ENCODE measurements at places on chromosomes 6 and 20.

DNA sequence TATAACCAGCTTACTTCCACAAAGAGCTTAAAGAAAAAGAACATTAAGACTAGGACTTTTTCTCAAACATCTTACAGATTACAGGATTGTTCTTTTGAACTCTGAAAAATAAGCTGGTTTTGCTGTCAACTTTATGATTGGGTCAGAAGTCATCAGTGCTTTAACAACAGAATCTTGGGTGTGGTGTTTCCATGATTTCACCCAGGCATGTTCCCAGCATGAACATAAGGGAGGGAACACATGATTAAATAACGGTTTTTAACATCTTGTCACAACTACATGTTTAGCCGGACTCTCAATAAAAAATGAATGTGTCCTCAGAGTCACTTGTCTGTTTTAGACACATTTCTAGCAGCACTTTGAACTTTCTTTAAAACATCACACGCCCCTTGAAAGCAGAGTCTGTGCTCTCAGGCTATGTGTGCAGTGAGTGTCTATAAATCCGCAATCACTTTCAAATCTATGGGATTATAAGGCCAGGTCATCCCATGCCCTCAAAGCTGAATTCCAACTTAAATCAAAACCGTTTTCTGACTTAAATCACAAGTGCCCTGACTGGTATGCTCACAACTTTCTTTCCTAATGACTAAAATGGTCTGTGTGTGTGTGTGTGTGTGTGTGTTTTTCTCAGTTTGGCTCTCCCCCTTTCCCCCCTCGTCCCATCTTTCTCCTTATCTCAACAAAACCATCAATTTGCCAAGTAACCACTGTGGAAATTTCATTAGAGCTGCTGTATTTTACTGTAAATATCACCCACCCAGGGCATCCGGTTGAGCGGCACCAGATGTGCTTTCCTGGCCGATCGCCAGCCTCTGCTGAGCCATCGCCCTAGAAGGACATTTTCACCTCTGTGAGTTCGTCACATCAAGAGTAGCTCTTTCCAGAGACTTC is 216.8 kb upstream of the DTNBP1 start:
- peak; percentile 25 for DNase-seq

DNA sequence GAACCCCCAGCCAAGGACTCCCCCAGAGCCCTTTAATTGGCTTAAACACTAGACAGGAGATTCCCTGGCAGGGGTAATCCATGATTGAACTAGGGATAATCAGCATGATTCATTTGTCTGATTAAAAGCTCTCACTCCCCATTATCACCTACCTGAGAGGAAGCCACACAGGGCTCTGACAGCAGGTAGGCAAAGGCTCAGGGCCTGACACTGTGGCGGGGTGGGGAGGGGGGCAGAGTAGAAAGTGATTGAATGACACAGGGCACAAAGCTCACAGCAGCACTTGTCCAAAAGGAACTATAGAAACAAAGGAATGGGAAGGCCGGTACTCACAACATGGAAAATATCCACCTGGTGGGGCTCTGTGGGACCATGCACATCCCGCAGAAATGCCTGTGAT is 231.6 kb downstream of the MAFB start:
- no peak for DNase-seq

DNA sequence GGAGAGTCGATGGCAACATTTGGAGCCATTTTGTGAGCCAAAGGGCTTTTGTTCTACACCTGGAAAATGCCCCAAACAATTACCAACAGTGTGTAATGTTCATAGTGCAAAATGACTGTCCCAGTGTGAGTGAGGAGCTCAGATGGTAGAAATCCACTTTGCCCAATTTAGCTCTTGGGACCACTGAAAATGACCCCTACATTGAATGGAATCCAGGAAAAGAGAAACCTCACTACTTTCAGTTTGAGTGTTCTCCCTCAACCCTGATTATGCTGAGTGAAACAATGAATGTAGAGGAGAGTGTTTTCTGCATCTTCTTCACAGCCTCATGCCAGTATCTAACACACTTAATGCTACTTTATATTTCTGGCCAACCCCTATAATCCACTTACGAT is 84.9 kb upstream of the NRN1 start:
- no peak for DNase-seq

GRCh38 chr6:37673436-37673835 is 24.2 kb downstream of the MDGA1 start:
- no peak for DNase-seq

DNA sequence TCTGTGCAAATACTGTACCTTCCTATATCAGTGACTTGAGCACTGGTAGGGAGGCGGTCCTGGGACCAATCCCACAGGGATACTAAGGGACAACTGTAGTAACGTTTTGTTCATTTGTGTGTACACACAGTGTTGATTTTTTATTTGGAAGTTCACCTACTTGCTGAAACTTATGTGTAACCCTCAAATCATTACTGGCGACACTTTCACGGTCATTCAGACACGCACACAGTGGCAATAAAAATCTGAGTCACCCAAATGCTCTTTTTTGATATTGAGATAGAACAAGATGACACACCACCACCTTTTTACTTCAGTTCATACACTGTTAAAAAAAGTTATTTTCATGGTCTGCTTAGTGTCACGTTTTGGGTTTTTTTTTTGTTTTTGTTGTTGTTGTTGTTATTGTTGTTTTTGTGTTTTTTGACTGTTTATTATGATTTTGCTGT is 79.8 kb downstream of the QKI start:
- no peak for DNase-seq

GRCh38 chr6:21265730-21266044 is 327.9 kb upstream of the SOX4 start:
- no peak for DNase-seq

GRCh38 chr20:50092436-50092835 is 20.5 kb downstream of the UBE2V1 start:
- DNase-seq = no peak

DNA sequence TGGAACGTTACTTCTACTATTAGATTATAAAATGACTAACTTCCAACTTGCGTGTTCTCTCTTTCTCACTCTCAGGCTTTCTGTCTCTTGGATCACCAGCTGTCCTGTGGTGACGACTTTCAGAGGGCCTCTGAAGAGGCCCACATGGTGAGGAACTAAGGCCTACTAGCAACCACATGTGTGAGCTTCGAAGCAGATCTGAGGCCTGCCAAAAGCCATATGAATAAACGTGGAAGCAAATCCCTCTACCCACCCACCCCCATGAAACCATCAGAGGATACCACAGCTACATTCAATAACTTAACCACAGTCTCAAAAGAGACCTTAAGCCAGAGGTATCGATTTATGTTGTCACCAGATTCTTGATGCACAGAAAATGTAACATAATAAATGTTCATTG is 13.5 kb upstream of the BMP5 start:
- no peak for DNase-seq

DNA sequence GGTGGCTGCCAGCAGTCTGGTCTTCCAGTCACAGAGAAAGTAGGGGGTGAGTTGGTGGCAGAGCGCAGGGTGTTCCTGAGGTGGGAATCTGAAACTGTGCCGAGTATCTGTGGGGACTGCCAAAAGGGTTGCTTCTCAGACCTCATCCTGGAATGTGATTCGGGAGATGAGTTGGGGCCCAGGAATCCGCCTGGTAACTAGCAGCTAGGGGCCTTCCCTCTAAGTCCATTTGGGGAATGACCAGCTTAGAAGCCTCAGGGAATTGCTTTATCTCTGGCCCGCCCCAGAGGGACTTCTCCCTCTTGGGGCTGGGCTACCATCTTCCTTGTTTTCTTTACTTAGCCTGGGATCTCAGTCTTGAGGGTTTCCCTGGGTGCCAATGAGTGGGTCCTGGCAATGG is 49.6 kb downstream of the MOCS1 start:
- DNase-seq = no peak

- DNase-seq = no peak
These were observed 101.2 kb upstream of the ARMC2 start for GRCh38 chr6:108746836-108747575.

DNA sequence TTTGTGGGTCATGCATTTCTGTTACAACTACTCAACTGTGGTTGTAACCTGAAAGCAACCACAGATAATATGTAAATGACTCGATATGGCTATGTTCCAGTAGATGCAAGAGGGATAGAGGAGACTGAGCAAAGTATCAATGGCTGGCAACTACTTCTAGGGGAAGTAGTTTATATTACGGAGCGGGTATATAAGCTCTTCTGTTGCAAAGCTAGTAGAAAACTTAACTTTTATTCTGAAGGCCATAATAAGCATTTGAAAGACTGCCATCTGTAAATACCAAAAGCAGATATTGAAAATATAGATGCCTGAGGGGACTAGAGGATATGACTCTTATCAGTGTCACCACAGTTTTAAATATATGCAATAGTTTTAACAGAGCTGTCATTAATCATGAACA is 655.3 kb downstream of the PHF3 start:
- DNase-seq = no peak

DNA sequence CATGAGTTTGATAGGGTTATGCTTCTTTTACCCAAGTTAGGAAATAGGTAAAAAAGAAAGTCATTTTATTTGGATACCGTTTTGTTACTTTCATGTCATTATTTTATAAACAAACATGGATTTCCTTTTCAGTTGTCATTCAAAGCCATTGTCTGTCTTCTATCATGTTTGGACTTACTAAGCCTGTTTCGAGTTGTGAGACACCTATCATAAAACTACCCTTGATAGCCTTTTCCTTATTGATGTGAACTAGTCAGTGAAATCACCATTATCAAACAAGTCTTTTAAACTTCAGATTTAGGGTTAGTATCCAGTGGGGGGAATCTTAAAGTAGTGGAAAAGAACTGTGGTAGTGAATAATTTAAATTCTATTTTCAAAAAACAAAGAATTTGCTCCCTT is 85.0 kb upstream of the KIF25 start:
- no peak for DNase-seq

- peak; percentile 42 for DNase-seq
These were observed 93.2 kb downstream of the DLGAP4 start for GRCh38 chr20:36399147-36399968.

- DNase-seq = no peak
These were observed 125.6 kb upstream of the MARCKS start for GRCh38 chr6:113731541-113731940.

- no peak for DNase-seq
These were observed 689 bp upstream of the BLOC1S5 start for GRCh38 chr6:8064638-8065518.

- no peak for DNase-seq
These were observed 706.3 kb downstream of the TFAP2A start for GRCh38 chr6:9708600-9708999.

DNA sequence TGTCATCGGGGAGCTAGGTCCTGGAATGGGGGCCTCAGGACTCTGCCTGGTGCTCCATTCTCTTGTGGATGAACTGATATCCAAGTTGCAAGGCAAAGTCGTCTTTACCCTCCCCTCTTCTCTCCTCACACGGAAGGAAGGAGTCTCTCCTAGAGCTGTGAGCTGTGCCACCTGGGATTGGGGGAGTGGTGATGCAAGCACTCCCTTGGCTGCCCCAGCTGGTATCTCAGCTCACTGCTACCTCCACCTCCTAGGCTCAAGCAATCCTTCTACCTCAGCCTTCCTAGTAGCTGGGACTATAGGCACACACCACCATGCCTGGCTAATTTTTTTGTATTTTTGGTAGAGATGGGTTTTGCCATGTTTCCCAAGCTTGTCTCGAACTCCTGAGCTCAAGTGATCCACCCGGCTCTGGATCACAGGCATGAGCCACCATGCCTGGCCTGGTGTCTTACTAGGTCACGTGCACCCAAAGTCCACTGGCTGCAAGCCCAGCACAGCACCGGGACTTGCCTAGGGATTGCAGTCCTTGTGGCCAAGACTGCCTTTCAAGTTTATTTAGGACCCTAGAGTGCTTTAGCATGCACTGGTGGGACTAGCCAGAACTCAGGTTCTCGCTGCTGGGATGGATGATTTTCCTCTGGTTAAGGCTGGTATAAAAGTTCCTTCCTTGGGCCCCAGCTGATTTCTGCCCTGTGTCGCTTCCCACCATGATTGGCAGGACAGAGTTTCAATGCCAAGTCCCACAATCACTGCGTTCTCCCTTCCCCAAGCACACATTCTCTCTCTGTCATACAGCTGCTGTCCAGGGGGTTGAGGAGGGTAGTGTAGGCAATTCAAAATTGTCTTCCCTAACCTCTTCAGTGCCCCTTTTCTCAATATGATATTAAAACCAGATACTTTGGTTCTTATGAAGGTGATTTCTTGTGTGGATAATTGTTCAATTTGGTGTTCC is 33.5 kb downstream of the SMAP1 start:
- DNase-seq = no peak

DNA sequence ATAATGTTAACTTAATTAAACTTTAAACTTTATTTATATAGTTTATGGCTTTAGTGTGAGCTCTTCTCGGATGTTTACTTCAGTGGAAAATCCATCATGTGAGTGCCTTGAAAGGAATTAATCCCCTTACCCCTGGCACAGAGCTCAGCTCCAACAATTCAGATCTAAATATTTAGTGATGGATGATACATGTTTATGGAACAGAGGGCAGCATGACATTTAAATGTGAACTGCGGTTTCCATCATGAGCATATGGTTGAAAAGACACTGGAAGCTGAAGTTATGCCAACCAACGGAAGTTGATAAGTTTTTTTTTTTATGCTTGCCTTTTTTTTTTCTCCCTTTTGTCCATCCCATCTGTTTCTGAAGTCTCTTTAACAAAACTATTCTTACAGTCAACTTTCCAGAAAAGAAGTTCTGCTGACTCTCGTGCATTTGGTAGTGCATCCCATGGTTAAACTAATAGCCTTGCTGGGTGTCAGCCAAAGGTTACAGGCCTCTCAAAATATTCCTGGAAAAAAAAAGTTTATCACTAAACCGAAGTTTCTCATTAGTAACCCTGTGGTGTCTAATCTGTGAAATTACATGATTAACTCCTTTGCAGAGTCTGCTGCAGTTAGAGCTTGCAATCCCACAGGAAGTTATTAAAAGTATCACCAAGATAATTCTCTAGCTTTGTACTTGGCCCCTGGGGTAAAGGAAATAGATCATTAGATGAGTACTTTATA is 243.9 kb upstream of the TCF21 start:
- DNase-seq = no peak

DNA sequence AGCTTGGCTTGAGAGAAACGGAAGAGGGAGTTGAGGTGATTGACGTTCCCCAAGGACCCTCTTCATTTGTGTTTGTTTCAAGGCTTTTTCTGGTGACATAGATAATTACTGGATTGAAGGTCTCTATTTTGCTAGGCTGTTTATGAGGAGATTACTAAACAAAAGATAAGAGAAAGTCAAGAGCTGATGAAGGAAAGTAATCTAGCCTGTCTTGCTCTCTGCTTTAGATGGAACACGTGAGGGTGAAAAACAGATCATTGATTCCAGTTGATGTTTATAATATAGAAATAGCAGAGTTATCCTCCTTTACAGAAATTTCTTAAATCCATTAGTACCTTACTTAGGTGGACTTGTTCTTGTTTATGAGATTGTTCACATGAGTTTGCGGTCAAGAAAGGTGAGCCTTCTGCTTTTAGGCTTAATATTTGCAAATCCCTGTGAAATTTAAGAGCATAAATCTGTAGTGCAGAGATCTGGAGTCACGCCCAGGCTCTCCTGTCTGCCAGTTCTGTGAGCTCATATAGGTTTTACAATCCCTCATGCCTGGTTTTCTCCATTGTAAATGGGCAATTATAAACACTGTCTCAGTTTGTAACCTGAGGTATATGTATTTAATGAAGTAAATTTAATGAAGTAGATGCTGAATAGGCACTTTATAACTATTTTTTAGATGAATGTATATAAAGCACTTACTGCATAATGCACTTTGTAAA is 272.8 kb downstream of the NKAIN2 start:
- DNase-seq = peak; percentile 57

- no peak for DNase-seq
These were observed 56.6 kb downstream of the SYTL3 start for GRCh38 chr6:158706369-158706982.

- no peak for DNase-seq
These were observed 17.3 kb upstream of the CD93 start for GRCh38 chr20:23103284-23104018.

Measured in DMS153 (cell line).